ENCODE measurements at places on chromosomes 13 and 19.
A peak's percentile ranks its signal among the peaks of the same experiment; 100 is the strongest.

DNA sequence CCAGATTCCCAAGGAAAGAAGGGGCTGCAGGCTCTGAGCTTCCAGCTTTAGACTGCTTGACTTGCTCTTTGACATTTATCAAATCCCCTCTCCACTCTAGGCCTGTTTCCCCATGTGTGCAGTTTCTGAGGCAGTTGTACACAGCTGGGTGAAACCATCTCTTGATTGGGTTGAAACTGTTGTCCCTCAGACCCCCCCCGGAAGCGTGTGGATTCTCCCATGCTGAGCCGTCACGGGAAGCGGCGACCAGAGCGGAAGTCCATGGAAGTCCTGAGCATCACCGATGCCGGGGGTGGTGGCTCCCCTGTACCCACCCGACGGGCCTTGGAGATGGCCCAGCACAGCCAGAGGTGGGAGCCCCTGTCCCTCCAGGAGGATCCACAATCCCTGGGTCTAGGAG, 19.7 kb downstream of the BRSK1 start:
- no peak for DNase-seq

DNA sequence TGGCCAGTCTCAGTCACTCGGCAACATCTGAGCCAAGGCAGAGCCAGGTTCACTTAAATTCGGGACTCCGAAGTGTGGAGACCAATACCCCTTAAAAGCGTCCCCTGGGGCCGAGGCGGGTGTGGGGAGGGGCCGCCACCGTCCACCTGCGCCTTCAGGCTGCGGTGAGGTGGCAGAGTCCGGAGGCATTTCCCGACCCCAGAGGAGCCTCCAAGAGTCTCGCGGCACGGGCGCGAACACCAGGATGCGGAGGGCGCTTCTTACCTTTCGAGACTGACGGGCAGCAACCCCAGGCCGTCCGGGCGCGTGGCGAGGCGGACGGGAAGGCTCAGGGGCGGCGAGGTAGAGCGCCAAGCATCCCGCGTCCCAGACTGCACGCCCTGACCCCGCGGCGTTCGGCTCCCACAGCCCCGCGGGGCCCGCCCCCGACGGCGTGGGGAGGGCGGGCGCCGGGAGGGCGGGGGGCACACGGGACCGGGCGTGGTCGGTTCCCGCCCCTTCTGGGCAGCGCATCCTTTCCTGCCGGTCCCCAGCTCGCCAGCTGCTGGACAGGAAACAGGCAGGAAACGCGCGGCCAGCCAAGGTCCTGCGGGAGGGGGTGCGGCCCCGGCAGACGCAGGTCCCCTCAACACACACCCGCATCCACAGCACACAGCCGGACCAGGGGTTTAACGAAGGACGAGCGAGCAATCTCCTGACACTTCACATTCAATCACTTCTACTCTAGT, at the start of gene THSD1:
TSS of gene THSD1 (minus strand) at position 406 of the 728 bp plus-strand sequence. CDS start 3,572 bp downstream, outside the sequence.
- peak; percentile 67 for DNase-seq

DNA sequence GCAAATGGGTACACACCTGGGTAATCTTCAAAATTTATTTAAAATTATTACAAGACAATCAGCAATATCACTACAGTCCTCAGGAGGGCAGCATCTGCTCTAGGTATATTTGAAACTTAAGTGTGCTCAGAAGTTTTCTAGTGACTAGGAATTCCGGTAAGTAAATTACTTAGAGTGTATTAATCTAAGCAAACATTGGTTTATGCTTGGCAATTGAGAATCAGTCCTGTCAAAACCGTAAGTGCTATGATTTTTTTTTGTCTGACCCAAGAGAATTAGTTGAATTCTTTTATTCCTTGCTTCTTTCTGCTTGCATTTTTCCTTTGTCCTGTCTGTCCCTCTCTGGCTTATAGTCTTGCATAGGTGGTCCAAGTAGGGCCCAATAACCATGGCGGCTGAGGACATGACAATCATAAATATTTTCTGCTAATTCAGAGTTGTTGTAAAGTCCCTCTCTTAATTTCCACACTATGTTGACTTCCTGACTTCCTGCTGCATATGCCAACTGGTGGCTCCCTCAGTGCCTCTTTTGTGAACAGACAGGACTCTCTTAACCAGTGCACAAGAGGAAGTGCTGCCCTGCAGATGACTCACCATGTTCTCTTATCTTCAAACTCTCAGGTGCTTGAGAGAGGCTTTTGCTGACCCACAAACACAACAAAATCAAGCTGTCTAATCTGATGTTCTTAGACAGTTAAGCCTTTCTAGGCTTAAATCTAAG, 82.2 kb downstream of the SLAIN1 start:
- peak; percentile 73 for DNase-seq

GRCh38 chr13:110523838-110524540, 37.5 kb downstream of the RAB20 start:
- no peak for DNase-seq

GRCh38 chr19:18058208-18059009, 28.3 kb downstream of the IL12RB1 start:
- peak; percentile 95 for DNase-seq

DNA sequence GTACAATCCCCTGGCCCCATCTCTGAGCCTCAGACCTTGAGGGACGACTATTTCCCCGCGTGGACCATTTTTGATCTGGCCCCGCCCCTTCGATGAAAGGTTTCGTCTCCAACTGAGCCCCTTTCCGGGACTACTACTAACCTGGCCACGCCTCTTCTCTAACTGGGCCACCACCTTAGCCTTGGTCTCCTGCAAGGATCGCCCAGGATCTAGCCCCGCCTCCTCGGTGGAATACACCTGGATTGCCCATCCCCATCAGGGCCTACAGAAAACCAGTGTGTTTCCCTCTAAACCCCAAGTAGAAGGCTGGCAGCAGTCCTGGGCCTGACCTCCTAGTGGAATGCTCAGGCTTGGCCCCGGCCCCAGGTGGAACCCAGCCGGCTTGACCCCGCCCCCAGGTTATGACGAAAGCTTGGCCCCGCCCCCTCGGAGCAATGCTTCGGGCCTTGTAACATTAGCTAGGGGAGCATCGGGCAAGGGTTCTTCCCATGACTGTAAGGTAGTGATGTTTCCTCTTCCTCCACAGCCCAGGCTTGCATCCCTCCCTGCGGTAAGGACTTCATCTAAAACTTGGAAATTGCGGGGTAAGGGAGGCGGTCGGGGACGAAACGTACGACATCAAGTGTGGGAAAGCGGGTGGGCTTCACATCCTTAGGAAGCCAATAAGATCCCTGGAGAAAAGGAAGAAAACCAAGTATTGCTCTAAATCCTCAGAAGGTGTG, 9.1 kb downstream of the SPACA6 start:
- peak; percentile 79 for DNase-seq

DNA sequence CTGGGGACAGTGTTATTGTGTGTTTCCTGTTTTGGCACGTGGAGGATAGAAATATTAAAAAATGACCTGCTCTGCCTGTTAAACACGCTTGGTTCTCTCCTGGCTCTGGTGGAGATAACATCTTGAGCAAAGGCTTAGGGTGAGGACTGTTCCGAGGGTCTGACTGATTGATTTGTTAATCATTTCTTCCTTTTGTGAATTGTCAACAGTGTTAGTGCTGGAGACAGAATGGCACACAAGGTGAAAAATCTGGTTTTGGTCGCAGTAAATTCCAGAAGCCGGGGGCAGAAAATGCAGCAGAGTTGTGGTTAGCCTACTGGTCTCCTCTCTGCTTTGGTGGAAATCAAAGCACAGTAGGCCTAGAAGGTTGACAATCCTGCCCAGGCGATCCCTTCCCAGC, 163.6 kb downstream of the FGF9 start:
- no peak for DNase-seq

- no peak for DNase-seq
Measured at GRCh38 chr19:6952956-6953355, 65.6 kb downstream of the ADGRE1 start.

DNA sequence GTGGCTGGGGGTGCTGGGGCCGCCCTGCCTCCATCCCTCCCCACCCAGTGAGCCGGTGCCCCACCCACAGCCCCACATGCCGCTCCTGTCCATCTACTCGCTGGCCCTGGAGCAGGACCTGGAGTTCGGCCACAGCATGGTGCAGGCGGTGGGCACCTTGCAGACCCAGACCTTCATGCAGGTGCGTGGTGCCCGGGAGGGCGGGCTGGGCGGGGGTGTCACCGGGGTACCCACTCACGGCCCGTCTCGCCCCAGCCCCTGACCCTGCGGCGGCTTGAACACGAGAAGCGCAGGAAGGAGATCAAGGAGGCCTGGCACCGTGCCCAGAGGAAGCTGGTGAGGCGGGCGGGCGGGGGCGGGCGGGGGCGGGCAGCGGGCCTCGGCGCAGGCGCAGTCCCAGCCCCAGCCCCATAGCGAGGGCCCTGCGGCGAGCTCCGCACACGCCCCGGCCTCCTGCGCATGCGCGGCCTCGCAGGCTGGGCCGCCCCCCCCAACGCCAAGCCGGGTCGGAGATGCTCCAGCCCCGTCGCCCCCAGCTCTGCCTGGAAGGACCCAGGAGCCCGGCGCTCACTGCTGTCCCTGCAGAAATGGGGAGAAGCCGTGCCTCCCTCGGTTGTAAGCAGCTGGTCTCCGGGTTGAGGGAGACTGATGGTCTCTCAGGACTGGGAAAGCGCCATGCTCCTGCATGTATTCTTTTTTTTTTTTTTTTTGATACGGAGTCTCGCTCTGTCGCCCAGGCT, 7.7 kb downstream of the ARHGAP45 start:
- peak; percentile 94 for DNase-seq

- DNase-seq: no peak
Measured at GRCh38 chr13:109422161-109422560, 364.2 kb downstream of the IRS2 start.
